ENCODE measurements at places on chromosomes 7 and 10.

DNA sequence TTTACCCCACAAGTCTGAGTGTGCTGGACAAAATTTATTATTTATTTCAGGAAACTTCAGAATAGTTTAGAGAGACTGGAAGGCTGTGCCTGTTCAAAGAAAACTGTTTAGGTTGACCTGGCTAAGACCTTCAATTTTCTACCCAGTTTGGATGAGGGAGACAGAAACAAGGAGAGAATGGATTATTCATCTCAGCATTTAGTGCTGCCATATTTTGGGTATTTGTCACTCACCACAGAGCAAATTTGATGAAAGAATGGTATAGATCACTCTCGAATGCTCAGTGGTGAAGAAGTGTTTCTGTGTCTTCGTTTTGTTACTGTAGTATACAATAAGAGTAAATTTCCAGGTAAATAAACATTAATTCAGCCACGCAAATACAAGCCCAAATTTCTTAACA, 71.8 kb downstream of the SEMA3C start:
- no peak for DNase-seq

DNA sequence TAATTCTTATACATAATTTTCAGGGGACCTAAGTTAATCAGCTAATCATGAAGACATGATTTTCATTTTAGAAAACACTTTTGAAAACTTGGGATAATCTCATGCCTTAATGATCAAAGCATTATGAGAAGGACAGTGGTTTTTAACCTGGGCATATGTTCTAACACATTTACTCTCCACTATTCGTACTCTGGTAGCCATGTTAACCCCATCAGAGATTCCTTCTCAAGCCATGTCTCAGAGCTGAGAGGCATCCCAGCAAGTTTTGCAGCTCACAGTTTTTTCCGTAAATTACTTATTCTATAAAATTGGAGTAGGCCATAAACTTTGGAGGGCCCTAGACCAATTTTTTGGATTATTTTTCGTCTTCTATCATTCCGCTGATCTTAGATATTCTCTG, 15.7 kb downstream of the AKR1C1 start:
- no peak for DNase-seq

GRCh38 chr10:20256969-20257368, 440.7 kb downstream of the PLXDC2 start:
- no peak for DNase-seq

DNA sequence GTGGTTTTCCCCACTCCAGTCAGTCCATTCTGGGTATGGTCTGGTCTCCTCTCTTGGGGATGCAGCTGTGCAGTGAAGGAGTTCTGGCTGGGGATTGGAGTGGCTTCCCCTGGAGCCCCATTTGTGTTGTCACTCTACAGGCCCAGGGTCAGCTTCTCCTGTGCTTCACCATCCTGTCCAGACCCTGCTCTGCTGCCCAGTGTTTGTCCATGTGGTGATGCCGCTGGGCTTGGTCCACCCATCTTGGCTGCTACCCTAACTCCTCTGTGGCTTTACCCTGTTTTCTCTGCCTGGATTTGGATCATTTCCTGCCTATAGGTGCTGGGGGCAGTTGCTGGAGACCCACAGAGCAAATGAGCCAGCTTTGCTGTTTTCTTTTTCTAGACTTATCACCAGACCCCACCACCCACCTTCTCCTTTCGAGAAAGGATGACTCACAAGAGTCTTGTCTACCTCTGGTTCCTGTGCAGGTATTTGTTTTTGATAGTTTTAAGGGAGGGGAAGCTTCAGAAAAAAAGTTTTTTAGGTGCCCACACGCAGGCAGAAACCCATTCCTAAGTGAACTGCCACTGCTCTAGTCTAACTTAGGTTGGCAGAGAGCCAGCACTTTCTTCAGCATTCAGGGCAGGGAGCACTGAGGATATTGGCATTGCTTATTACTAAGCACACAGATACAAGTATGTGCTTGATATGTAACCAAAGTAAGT, 8.5 kb downstream of the ZDHHC16 start:
- DNase-seq, result no peak

GRCh38 chr7:1065585-1066241, 21.4 kb downstream of the GPR146 start:
- DNase-seq, result peak; percentile 46

GRCh38 chr7:108063520-108063933, 60.6 kb upstream of the LAMB1 start:
- DNase-seq, result peak; percentile 28

Data from HepG2 (cell line).